ENCODE measurements at places on chromosomes 4 and X. TPM values are rescaled to one million over a fixed set of nuclear protein-coding genes. Genes with fewer than 3 reads are reported as not detected.

The NSUN7 gene
- 2.3 TPM for total RNA-seq

The CHRNA9 gene
- not detected for total RNA-seq

The FAM9B gene
- total RNA-seq, result not detected

The LINC00632 gene
- total RNA-seq, result 1.2 TPM

DNA sequence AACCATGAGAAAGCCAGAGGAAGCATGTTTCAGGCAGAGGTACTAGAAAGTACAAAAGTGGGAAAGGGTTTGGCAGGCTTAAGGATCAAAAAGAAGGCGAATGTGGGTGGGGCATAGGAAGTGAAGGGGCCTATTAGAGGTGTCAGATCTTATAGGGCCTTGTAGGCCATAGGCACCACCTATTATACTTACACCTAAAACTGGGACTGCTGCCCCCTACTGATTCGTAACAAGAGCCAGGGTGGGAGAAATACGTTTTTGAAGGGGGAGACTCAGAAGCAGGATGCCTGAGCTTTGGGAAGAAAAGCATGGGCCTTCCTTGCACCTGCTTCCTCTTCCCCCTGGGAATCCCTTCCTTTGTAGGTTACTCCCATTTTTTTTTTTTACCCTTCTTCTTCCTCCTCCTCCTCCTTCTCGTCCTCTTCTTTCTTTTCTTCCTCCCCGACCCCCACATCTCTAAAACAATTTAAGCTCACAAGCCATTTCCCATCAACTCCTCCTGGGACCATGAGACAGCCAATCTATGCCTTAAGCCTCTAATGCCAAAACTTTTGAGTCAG is 40.7 kb upstream of the GPC3 start:
- DNase-seq, result no peak

GRCh38 chr4:90792696-90793095 is 665.5 kb downstream of the CCSER1 start:
- DNase-seq, result no peak

DNA sequence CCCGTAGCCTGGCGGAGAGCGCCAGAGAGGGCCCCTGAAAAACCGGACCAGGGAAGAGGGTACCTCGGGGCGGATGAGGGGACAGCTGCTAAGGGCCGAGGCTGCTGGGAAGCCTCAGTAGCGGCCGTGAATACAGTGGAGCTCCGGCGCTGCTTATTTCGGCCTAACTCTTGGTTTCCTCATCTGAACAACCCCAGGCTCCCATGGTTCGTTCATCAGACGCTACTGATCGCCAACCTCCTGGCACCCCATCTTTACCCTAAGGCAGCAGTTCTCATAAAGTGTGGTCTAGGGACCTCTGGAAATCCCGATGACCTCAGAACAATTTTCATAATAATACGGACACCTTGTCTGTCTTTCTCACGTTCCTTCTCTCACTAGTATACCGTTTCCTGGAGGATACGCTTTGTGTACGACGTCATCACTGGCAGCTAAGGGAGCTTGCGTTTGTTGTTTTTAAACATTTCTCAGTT is 645 bp upstream of the RAB28 start:
- peak; percentile 64 for DNase-seq

GRCh38 chr4:53682196-53682595 is 90.9 kb upstream of the LNX1 start:
- no peak for DNase-seq
